ENCODE measurements at places on chromosomes 16 and 17. TPM values are rescaled to one million over a fixed set of nuclear protein-coding genes. Genes with fewer than 3 reads are reported as not detected.

DNA sequence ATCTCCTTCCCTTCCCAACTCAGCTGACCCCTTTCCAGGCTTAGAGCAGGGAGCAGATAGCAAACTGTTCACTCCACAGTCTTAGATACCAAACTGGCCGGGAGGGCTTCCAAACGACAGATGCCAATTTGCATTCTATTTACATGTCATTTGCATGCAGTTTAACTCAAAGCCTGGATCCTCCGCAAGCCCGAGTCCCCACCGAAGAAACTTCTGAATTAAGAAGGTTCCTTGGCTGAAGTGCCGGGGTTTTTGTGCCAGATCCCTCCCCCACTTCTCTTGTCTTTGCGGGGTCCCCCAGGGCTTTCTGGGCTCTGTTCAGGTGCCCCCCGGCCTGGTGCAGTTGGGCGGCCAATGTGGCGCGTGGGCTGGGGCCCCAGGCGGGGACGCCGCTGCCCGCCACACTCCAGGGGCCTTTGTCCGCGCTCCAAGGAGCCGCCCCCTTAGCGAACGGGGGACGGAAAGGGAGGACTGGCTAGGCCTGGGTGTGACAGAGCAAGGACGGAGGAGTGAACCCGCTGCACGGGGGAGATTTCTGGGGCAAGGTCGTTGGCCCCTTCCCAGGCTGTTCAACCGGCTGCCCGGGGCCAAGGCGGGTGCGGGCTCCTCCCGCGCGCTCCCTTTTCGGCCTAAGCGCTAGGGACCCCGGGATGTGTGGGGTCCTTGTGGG, 1.2 kb downstream of the GPRC5B start:
- peak; percentile 73 for DNase-seq

DNA sequence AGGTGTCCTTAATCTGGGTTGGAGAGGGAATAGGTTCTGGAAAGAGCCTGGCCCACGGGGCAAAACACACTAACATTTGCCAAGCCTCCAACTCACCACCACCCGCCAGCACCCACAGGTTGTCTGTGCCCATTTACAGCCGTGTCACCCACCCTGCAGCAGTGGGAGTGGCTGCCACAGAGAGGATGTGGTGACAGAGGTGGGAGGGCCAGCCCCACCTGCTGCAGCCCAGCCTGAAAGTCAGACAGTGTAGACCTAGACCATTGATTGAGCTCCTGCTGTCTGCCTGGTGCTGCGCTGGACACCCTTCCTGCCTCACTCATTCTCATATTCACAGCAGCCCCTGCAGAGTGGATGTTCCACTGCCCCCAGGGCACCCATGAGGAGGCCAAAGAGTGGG, 44.7 kb downstream of the IL21R start:
- DNase-seq: no peak

Gene PDILT
- not detected for total RNA-seq

Gene CORO1A
- total RNA-seq: 5.9 TPM

All from H7 (cell line).